Germinal center (tissue), 1 donor: ENCODE measurements at places on chromosomes 7 and 10.

DNA sequence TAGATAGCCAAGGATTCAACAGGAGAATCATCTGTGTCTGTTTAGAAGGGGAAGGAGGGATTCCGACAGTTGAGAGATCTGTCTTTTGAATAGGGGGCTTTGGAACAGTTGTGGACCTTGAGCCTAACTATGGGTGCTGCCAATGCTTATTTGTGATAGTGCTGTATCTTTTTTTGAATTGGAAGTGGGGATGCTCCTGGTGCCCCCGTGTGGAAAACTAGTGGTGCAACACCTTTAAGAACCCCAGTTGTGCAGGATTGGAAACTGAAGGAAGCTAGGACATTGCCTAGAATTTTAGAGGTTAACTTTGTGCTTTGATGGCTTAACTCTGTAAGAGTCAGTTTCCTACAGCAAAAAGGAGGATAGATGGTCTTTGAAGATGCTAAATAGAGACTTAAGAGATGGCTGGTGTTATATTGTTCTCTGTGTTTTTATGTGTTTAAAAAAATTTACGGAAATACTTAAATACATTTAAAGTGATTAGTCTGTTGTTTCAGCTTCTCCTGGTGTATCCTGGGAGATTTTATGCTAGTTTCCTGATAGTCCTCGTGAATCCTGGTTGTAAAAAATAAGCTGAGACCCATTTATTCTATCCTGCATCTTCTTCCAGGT is 69.3 kb downstream of the AP3M1 start:
- peak; percentile 74 for DNase-seq

DNA sequence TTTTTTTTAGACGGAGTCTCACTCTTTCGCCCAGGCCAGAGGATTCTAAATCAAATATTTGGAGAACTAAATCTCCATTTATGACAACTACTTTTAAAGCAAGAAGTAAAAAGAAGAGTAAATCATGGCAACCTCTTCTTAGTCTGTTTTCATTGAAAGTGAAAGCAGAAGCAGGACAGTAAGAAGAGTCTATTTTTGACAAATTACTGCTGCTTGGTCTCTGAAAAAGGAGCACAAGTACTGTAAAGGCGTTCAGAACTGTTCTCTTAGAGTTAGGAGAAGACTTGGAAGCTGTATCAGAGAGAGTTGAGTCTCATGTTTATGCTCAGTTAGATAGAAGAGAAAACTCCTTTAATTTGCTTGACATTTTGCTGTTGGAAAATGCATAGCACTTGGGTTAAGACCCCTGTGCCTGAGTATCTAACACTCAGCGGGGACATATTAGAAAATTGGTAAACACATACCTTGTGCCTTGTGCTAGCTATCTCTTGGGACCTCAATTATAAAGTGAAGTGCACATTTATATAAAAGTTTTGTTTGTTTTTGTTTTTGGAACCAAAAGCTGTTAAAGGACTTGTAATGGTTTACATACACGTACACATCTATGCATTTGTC is 433.0 kb downstream of the ANKRD7 start:
- no peak for DNase-seq

DNA sequence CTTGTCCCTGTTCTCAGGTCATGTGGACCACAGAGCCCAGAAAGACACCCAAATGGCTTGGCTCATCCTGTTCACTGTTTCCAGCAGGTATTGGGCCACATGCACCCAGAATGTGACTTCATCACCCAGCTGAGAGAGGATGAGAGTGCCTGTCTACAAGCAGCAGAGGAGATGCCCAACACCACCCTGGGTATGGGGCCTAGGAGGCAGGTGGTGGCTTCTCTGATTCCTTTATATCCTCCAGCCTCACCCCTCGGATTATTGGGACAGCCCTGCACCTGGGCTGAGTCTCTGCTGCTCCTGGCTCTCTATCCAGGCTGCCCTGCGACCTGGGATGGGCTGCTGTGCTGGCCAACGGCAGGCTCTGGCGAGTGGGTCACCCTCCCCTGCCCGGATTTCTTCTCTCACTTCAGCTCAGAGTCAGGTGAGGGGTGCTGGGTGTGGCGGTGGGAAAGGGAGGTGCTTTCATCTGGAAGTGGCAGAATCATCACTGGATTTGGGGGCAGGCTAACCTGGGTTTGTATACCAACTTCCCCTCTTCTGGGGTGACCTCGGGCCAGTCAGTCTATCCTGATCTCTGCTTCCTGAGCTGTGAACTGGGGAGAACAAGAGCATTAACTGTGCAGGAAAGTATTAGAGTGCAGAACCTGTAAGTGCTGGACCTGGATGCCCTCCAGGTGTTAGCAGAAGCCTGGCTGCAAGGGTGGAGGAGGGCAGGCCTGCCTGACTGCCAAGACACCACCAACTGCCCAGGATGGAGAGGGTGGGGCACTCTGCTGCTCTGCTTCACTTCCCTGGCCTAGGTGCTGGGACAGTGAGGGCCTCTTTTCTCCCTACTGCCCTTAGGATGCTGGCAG is 5.2 kb downstream of the GHRHR start:
- DNase-seq = no peak

- DNase-seq = peak; percentile 43
Measured at GRCh38 chr7:77351539-77352004, 64.6 kb downstream of the GSAP start.

DNA sequence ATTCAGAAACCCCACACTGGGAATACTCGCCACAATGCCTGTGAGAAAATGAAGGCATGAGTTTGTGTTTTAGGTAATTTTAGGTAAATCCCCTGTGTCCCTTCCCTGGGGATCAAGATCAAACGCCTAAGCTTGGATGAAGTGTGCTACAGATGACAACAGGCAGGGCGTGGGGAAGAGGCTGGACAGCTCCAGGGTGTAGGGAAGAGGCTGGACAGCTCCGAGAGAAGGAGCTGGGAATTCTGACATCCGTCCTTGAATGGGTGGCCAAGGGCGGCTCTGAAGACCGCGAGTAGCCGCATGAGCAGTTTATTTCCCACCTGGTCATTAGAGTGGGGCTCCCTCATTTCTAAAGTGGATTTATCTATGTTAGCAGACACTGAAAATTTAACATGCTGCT is 109.7 kb downstream of the RAMP3 start:
- no peak for DNase-seq

DNA sequence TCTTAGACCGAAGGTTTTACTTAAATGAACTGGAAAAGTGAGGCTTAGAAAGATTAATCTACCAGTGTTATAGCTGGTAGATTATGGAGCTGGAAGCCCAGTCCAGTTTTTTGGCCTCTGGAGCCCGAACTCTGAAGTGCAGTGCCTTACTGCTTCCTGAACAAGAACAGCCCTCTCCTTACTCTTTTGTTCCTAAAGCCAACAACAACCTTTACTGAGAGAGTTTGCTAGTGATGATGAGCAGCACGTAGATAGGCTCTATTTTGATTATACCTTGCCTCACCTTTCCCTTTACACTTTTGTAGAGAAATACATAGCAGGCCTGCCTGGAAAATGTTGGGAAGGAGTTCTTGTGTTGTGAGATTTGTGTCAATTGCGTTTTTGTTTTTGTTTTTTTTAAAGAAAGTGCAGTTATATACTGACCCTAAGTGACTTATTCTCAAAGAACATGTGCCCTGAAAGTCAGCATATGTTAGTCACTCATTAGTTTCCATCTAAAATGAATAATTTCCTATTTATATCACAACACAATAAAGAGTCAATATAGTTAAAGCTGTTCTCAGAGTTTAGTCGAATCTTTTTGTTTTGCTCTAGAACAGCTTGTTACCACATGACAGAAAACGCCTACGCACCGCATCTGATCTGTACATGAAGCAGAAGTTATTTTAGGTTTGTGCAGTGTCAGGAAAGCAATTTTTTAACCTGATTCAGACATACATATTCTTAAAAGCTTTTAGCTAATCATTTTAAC is 33.0 kb downstream of the PLEKHA1 start:
- DNase-seq = no peak

DNA sequence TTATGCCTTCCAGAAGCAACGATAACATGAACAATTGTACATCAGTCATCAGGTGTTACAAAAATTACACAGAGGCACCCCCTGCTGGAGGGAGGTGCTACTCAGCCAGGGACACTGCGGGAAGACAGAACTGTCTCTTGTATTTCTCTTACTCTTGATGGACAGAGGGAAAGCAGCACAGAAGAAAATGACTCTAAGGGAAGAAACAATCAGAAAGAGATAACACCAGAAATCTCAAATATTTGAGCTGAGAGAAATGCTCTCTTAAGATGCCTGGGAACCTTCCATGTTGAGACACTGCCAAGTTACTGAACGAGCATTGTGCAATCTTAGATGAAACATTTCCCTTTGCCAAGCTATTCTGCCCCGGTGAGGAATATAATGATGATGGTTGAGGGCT is 227.6 kb upstream of the NPSR1 start:
- no peak for DNase-seq

DNA sequence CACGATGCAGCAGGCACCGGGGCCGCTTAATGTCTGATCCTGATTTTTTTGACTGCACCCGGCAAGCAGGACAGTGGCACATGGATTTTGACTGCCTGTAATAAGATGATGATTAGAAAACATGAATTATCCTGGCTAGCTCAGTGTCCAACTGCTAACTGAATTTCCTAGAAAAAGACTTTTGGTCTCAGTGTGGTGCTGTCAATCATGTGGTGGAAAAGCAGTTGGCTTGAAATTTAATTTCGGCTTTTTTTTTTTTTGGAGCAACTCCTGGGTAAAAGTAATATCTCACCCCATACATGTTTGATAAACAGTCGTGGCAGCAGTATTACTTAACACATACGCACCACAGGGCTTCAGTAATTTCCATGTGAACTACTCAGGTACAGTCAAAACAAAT is 227.7 kb downstream of the FANK1 start:
- DNase-seq = no peak

DNA sequence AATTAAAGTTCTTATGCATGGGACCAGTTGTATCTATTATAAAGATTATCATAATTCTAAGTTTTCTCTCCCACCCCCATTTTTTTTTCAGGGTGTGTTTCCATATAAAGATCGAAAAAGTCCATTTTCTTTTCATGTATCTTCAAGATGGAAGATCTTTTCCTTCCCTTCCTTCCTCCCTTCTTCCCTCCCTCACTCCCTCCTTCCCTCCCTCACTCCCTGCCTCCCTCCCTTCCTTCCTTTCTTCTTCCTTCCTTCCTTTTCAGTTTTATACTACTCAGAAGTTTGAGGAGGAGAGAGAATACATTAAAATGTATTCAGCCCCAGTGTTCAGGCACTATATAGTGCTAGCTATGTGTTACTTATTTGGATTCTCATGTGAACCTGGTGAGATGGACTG is 98.0 kb downstream of the POLL start:
- DNase-seq = no peak

DNA sequence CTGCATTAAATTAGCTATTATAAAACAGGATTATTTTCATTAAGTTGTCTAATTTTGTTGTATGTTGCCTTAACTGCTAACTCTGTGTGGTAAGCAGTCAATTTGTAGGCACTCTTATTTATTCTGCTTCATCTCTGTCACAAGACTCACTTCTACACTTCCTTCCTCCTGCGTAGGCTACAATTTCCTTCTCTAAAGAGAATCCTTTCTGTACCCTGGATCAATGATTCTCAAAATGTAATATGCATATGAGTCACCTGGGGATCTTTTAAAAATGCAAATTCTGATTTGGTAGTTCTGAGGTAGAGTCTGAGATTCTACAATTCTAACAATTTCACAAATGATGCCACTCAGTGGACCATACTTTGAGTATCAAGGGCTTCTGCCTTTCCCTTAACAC is 4.4 kb upstream of the UBE2D1 start:
- DNase-seq = no peak

DNA sequence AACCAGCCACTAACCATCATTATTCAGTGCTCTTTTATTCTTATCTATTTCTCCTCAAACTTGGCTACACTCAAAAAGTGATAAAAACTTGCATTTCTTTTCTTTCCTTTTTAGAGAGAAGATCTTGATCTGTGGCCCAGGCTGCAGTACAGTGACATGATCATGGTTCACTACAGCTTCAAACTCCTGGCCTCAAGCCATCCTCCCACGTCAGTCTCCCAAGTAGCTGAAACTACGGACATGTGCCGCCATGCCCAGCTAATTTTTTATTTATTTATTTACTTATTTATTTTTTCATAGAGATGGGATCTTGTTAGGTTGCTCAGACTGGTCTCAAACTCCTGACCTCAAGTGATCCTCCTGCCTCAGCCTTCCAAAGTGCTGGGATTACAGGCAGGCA is 24.6 kb upstream of the TMEM248 start:
- no peak for DNase-seq

- no peak for DNase-seq
Measured at GRCh38 chr10:84108797-84109196, 30.5 kb upstream of the GHITM start.

DNA sequence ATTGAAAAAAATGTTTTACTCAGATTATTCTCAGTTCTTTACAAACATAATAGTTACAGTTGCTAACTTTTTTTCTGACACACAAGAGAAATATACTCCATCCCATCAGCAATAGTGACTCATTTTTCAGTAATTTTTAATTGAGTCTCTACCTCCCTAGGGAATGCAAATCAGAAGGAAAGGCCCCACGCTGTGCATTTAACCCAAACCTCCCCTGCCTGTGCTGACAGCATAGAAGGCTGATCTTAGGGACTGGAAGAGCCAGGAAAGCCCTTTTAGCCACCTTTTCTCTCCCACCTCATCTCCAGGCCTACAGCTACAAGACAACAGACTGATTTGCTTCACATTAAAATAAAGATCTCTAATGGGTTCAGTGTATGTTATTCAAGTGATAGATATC is 24.7 kb upstream of the PIK3CG start:
- DNase-seq = no peak

DNA sequence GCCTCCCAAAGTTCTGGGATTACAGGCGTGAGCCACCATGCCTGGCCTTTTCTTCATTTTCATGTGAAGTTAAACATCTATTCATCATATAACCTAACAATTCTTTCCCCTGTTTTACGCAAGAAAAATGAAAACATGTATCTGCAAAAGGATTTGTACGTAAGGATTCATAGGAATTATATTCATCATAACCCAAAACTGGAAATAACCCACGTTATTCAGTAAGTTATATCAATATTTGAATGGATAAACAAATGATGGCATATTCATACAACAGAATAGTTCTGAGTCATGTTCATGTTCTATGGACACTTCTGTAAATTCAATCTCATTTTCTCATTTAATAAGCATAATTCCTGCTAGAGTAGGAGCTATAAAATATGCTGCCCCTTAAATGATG is 35.2 kb upstream of the CAV2 start:
- DNase-seq = no peak

DNA sequence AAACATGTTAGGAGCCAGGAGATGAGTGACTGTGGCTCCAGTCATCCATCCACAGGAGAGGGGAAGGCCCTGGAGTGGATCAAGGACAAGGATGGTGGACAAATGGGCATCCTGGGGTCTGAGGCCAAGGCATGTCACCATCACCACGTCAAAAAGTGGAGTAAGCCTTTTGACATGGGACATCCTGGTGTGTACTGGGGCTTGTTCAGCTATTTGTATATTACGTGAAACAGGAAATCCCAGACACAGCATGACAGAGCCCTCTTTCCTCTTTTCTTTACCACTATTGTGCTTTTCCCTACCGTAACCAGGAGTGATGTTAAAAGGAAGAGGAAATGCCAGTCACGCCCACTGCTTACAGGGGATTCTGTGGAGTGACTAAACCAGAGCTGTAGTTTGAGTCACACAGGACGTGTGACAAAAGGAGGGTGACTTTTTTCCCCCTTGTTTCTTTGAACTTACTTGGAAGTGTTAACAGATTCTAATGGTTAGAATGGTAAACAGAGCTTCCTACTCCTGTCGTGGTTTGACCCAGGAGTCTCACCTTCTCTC is 15.4 kb downstream of the ACSL5 start:
- DNase-seq = peak; percentile 26
